NCI-H524 treated with DMSO at 0.1 percent for 48 hours (cell line): ENCODE measurements at places on chromosomes 2 and 18.

GRCh38 chr2:22355816-22356433, 1029.1 kb upstream of the KLHL29 start:
- DNase-seq, result no peak

DNA sequence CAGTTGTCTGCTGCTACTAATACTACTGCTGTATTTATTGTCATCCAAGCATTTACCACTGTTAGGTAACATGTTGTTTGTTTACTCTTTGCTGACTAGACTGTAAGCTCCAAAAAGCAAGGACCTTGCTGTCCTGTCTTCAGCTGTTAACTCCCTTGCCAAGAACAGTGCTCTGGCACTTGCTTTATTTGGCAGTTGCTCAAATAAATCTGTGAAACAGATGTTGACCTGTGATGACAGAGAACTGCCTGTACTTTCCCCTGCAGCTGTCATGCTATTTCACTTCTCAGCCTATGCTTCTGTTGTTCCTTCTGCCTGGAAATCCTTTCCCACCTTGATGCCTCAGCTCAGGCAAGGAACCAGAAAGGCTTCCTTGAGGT, 181.2 kb downstream of the ATAD2B start:
- DNase-seq, result peak; percentile 85

DNA sequence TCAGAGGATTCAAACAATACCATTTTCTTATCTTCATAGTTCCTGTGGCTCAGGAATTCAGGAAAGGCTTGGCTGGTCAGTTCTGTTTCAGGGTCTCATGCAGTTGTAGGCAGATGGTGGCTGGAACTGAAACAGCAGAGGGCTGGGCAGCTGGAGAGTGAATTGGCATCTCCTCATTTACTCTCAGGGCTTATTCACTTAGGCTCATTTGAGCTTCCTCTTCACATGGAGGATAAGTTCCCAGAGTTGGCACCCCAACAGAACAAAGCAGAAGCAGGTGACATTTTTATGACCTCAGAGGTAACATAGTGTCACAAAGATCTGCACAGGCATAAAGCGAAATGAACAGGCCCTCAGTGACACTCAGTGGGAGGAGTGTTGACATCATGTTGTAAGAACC, 66.1 kb downstream of the RBBP8 start:
- no peak for DNase-seq

DNA sequence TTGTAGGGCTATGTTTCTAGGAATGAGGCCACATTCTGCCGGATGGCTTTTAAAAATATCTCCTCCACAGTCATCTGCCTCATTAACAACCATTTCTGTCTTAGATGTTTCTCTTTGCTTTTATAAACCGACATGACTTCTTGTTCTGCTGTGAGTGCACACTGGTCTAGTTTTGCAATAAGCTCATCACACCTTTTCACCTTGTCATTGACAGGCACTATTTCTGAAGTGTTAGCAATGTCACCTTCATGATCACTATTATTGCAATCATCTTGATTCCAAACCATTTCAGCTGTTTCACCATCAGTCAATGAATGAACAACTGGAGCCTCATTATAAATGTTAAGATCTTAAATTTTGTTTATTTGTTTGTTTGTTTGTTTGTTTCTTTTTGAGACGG, 523.7 kb upstream of the DSEL start:
- DNase-seq, result no peak

- DNase-seq, result no peak
Observed at GRCh38 chr2:151872463-151872862, 44.2 kb upstream of the ARL5A start.

GRCh38 chr18:53018791-53019190, 678.8 kb downstream of the DCC start:
- DNase-seq, result no peak

DNA sequence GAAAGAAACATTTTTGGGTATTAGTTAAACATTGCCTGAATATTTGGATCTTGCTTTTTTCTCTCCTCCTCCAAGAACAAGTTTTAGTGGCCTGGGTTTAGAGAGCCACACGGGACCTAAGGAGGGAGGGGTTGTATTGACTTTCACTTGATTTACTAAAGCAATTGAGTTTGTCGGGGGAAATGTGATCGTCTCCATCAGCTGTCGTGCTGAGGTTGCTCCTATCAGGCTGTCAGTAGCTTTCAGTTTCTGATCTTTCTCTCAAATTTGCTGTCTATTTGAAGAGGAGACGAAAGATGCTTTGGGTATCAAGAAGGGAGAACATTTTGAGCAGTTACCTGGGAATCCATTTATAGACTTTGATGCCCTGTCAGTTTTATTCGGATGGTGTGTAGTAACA, 106.0 kb downstream of the SETBP1 start:
- no peak for DNase-seq

GRCh38 chr2:176261136-176261535, 8.1 kb upstream of the MTX2 start:
- DNase-seq, result no peak

- DNase-seq, result no peak
Observed at GRCh38 chr2:217160103-217160743, 300.4 kb upstream of the TNP1 start.

GRCh38 chr2:17482651-17483050, 35.6 kb downstream of the RAD51AP2 start:
- DNase-seq, result no peak

DNA sequence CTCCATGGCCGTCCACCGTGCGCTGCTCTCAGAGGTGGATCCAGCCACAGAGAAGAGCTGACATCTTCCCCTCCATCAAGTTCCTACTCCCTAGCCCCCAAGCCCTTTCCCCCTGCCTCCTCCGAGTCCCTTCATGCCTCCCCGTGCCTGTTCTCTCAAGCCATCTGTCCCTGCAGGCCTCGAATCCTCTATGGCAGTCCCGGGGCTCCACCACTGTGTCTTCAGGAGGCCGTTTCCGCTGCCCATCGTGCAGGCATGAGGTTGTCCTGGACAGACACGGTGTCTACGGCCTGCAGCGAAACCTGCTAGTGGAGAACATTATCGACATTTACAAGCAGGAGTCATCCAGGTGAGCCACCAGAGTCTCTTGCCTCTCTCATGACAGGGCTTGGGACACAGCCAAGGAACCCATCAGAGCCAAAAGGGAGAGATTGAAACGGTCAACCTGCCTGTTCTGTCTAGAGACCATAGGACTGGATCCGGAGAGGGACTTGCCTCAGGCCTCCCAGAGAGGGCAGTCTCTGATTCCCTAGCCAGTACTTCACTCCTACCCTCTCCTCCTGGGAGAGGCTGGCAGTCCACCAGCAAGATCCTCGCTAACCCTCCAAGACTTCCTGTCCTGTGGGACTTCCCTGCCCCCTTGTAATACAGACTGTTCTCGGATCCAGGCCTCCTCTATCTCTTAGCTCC, 9.7 kb downstream of the UCN start:
- DNase-seq, result no peak

DNA sequence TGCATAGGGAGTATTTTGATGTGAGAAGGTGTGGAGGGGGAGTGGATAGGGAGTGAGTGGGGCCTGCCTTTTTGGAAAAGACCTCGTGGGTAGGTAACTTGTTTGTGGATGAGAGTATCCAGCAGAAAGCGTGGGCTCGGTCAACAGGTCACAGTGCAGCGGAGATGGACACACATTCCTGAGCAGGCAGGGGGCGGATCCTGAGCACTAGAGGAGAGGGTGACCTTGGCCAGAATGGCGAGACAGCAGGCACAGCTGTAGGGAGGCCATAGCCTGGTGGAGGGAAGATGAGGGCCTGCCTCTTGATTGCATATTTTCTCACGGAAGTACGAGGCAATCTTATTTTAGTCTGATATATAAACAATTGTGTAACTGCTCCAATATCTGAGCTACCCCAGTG, 3.6 kb upstream of the MC2R start:
- DNase-seq, result no peak

GRCh38 chr2:20723543-20723942, 56.6 kb downstream of the GDF7 start:
- no peak for DNase-seq

- DNase-seq, result no peak
Observed at GRCh38 chr2:173424886-173425285, 70.2 kb downstream of the CDCA7 start.

DNA sequence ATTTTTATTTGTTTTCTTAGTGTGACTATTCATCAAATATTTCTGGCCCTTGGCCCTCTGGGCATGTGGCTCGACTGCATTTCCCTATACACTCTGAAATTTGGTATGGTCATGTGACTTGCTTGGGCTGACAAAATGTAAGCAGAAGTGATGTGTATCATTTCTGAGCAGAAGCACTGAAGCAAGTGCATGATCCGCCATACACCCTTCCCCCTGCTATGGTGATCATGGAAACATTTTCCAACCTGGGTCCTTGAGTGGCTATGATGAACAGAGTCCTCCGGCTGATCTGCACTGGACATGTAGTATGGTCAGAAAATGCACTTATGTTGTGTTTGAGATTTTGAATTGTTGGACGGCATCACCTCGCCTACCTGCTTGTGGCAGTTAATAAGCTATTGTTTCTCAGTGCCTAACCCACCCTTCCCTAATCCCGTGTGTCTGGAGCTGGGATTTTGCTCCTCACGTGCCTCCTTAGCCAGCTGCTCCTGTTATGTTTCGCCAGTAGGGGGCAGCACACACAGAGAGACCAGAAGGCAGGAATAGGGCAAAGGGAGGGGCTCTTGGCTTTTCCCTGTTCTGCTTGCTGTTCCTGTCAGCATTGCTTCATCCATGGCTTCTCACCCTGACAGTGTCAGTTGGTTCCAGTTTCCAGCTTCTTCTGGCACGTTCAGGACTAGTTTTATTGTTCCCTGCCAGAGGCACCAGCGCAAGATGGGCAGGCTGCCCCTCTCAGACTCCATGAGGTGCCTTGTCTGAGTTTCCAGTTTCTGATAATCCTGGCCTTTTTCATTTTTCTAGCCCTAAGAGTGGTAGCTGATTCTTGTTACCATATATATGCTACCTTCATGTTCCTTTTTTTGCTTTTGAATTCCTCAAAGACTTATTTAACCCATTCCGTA, 207.4 kb downstream of the ARL6IP6 start:
- peak; percentile 43 for DNase-seq

DNA sequence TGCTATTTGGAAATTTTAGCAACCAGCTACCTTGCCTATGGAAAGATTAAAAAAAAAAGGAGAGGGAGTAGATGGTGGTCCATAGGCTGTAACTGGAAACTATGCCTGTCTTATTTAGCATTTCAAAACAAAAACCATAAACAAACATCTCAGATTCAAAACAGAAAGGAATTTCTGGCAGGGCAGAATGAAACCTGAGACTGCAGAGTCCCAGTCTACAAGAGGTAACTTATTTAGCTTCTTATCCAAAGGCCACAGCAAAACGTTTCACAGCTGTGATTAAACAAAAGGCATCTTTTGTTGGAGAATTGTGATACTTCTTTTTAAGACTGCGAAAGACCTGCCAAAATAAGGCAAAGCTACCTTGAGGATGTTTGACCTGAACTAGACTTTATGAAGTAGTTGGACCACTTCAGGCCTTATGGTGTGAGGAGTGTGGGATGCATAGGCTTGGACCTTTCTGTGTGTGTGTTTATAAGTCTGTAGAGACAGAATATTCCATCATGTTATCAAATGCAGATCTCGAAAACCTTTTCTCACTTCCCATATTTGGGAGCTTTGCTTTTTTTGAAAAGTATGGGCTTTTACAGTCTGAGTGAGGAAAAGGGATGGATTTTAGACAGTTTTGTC, 11.0 kb downstream of the CRIM1 start:
- DNase-seq, result no peak

GRCh38 chr2:128362889-128363228, 44.2 kb upstream of the HS6ST1 start:
- no peak for DNase-seq

DNA sequence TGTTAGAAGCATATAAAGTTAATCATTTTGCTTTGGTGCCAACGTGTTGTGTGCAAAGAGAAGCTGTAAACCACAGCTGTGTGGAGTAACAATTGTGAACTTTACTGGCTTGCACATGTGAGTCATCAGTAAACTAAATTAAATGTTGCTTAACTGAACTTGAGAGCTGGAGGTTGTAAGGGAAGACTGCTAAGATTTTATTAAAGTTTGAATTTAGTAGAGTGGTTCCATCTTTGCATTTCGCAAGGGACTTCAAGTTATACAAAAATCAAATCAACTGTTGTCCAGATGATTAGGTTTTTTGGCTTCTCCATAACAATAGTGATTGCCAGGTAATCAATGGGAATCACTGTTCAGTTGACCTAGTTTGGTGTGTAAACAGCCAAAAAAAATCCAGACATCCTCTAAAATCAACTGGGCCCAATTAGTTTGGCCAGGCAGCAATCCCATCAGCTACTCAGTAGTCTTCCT, 247.4 kb downstream of the MYO3B start:
- DNase-seq, result no peak

DNA sequence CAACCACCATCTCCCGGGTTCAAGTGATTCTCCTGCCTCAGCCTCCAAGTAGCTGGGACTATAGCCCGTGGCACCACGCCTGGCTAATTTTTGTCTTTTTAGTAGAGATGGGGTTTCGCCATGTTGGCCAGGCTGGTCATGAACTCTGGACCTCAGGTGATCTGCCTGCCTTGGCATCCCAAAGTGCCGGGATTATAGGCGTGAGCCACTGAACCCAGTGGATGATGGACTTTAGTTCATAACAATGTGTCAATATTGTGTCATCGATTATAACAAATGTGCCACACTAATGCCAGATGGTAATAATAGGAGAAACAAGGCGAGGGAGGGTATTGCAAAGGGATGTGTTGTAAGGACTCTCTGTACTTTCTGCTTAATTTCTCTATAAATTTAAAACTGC, 216.6 kb downstream of the ZBTB7C start:
- DNase-seq, result no peak

- DNase-seq, result no peak
Observed at GRCh38 chr18:72412927-72413326, 131.2 kb downstream of the CBLN2 start.

DNA sequence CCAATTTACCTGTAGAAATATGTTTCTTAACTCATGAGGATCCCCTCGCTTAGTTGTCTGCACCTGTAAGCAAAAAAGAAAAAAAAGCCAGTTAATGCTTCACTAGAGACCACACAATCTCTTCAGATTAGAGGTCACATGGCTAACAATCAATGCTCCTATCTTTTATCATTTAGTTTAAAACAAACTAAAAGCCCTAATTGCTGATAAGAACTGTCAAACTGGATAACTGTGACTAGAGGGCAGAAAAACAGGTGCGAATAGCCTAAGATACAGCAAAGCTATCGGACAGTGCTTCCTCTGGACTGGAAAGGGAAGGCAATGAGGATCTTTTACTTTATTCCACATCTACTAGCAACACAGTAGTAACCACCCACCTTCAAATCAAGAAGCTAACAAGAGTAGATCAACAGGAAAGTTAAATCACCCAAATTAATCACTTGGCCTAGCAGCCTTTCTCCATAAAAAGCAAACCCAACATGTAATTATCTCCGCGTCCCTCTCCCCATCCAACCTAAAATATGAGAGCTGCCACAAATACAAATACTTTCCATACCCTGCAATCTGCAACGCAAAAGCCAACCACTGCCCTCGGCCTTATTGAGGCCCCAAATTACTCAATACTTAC, 734 bp downstream of the SLC25A12 start:
- no peak for DNase-seq

- DNase-seq, result no peak
Observed at GRCh38 chr18:70931942-70932814, 643.3 kb downstream of the SOCS6 start.

DNA sequence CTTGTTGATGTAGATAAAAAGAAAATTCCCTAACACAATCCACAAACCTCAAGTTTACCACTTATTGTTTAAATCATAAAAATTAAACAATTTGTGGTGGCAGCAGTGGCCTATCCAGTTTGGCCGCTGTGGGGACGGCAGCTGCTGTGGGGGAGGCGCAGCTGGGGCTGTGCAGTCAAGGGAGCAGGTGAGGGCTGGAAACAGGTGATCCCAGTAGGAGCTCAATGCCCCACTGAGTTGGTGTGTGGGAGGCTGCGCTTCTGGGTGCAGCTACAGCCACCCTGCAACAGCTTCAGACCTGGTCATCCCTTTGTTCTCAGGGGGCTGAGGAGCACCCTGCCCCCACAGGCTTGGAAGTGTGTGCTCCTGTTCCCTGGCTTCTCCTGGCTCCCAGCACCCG, 266.0 kb upstream of the FSIP2 start:
- DNase-seq, result no peak
